CD4-positive, alpha-beta memory T cell (primary cell): ENCODE measurements at places on chromosomes 1 and 21.

GRCh38 chr21:34046917-34047316, 26.5 kb upstream of the MRPS6 start:
- no peak for DNase-seq

DNA sequence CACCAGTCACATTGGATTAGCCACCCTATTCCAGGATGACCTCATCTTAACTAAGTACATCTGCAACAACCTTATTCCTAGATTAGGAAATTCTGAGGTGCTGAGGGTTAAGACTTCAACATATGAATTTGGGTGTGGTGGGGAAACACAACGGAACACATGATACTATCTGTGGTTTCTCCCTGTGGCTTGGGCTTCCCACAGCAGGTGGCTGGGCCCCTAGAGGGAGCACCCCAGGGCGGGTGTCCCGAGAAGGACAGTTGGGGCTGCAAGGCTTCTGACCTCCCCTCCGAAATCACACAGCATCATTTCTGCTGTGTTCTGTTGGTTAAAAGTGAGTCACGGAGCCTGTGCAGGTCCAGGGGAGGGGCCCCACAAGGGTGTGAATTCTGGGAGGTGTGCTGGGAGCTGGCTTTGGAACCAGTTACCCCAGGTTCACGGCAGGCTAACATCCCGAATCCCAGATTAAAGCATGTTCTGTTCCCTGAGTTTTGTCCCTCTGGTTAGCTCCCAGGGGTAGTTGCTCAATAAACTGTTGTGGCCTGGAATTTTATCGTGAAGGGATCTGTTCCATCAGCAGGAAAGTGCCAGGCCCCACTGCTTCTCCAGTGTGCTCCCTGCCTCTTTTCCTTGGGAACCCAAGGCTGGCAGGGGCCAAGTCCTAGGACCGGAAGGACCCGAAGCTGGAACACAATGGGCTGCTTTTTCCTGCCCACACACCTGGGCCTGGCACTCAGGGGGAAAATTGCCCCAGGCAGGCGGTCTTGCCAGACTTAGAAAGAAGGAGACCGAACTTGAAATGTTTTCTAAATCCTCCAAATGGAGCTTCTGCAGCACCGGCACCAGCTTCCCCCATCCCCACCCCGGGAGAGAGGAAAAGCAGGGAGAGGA, 154.0 kb upstream of the WNT4 start:
- no peak for DNase-seq

DNA sequence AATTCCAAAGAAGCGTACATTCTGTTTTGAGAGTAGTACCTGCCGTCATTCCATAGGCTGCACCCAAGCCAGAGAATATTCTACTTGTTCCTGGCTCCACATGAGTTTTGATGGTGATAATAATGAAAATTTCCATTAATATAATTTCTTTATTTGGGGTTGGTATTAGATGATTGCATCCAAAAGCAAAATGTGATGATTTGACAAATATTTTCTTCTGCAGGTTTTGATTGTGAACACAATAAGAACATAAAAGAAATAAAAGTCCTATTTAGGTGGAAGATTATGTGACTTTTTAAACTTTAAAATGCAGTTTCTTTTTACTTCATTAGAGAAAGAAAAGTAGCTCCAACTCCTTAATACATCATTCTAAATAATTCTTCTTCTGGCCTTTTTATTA, 284.8 kb upstream of the FMN2 start:
- DNase-seq = no peak

- no peak for DNase-seq
Observed at GRCh38 chr1:66778969-66779368, 22.1 kb downstream of the INSL5 start.

DNA sequence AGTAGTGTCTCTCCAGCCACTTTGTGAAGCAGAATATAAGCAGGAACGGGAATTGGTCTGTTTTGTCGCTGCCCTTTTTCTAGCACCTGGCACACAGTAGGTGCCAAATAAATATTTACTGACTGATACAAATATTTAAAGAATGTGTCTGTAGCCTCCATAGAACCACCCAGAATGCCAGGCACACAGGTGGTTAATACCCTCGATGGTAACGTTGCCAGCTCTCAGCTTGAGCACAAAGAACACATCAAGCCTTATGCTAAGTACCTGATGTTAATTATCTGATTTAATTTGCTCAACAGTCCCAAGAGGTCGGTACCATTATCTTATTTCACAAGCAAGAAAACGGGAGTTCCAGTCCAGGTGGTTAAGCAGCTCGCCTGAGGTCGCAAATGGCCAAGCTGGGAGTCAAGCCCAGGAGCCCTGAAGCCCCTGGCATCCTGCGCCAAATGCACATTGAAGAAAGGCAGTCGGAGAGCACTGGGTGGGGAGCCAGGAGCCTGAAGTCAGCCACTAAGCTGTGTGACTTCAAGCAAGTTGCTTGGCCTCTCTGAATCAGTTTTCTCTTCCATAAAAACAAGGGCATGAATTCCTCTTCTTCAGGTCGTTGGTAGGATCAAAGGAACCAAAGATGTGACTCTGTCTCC, 26.4 kb downstream of the HSPG2 start:
- DNase-seq = no peak

GRCh38 chr1:159005161-159005560, 4.5 kb upstream of the IFI16 start:
- DNase-seq = no peak

DNA sequence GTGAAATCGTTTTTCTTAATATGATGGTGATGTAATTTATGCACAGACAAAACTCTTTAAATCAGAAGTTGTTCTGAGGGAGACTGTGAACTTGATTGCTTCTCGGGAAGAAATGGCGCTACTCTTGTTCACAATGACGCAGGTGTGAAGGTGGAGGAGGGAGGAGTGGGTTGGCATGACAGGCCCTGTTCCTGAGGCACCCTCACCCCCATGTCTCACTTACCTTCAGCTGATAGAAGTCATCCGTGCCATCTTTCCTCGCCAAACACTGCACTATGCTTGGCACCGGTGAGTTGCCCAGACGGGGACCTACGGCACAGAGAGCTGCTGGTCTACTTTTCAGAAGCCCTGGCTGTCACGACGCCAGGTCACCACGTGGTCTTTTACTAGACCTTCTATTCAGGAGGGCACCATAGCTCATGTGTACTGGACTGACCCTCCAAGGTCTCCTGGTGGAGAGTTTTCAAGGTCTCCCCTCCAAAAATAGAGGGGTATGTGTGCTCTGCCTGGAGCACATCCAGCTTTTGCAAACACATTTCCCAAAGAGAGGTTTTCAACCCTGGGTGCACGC, 27.1 kb downstream of the STK40 start:
- no peak for DNase-seq

DNA sequence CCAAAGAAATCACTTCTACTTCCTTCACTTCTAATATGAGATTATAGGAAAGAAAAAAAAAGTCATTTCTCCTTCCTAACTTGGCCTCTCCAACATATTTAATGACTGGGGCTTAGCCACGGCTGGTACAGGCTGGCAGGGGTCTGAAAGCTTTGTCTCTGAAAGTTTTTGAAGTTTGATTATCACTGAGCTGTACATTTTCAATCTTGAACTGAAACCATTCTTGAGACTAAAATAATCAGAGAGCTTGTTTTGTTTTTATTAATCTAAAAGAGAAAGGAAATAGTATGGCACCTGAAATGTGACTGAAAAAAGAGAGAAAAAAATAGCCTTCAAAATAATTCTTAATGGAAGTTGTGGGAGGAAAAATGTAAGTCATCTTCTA, 3.8 kb upstream of the KRTAP19-8 start:
- no peak for DNase-seq

DNA sequence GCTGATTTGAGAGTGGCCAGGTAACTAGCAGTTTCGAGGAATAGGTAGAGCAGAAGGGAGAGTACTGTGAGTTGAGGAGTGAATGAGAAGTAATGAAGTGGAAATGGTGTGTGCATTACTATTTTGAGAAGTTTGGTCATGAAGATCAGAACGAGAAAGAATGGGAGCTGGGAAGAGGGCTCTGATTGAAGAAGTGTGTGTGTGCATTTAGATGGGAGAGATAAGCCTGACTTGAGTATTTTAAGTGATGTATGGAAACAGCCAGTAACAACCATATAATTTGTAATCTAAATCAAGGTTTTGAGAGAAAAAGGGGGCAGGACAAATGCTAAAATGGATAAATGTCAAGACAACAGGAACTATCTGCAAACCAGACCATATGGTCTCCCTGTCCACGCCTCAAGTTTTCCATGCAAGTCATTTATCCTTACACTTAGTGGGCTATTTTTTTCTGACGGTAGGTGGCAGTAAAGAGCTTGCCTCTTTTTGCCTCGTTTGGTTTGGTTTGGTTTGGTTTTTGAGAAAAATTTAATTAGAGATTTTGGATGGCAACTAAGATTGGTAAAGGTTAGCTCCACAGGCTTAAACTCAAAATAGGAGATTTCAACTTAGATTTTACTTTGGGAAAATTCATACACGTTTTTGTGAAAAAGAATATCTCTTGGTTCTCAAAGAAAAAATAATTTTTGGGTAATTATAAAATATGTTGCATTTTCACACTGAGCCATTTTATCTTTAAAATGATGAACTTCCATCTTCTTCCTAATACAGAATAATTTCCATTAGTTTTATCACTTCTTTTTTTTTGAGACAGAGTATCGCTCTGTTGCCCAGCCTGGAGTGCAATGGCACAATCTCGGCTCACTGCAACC, 9.5 kb upstream of the B3GALNT2 start:
- peak; percentile 64 for DNase-seq

GRCh38 chr1:170267317-170267716, 121.6 kb downstream of the NTMT2 start:
- no peak for DNase-seq

DNA sequence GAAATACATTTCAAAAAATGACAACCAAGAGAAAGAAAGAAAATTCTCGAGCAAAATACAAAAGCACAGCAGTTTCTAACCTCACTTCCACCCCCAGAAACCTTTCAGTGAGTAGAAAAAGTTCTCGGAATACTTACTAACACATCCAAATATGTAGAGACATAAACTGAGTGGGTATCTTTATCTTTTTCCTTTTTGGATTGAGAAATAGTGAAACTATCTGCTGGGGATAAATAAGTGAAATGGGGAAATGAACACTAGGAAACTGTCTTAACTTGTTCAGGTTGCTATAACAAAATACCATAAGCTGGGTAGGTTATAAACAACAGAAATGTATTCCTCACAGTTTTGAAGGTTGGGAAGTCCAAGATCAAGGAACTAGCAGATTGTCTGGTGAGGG, 72.0 kb downstream of the VCAM1 start:
- DNase-seq = no peak

- DNase-seq = no peak
Observed at GRCh38 chr1:53584777-53585107, 125.5 kb downstream of the DMRTB1 start.

- no peak for DNase-seq
Observed at GRCh38 chr1:14094611-14095400, 394.8 kb downstream of the PRDM2 start.

DNA sequence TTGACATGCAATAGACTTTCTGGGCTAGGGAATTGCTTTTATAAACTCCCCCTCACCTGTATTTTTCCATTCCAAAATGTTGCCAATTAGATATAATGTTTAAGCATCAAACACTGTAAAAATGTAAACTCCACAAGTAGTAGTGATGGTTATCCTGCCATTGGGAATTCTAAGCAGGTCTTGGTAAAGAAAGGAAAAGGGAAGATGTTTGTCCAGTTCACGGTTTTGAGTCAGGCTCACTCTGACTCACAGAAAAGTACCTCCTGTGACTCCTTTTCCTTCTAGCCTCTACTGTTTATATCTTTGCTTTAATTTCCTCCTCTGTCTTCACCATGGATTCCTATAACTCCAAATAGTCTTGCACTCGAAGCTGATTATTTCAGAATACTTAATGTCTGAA, 19.0 kb upstream of the PTPN14 start:
- DNase-seq = no peak

DNA sequence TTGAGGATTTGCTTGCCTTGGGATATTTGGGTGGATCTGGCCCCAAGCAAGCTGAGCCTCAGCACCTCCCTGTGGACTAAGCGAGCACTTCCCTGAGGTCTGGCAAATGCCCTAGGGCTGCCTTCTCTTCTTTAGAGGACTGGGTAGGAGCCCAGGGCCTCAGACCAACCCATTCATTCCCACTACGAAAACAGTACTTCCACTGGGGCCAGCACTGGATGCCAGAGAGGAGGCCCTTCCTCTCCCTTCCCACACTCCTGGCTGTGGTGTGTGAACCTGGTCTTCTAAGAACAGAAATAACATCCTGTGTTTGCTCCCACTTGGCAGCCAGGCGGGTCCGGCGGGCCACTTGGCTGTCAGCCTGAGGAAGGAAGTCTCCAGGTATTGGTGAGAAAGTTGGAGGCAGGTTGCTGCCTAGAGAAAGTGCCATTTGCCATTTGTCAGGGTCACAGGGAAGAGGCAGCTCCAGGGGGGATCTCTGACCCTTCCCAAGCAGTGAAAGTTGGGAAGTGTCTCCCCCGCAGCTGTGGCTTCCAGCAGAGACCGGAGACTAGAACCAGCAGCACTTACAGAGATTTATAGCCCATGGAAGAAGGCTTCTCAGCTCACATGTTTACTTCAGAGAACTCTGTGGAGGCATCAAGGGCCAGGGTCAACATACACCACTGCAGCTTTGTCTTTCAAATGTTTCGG, 323.5 kb downstream of the SIPA1L2 start:
- no peak for DNase-seq

DNA sequence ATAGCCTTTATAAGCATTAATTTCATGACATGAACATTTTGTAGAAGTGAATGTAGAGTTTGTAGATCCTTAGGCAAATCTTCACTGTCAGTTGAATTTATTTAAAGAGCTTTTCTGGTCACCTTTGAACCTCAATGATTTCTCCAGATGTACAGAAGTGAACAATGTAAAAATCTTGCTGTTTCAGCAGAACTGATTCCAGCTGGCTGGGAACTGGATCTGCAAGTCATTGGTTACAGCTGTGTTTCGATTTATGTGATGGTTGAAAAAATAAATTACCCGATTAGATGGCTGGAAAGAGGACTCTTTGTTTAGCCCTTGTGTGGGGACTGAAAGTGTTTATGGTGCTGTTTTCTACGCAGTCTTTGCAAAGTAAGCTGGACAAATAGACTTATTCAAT, 849.8 kb downstream of the USP25 start:
- no peak for DNase-seq

DNA sequence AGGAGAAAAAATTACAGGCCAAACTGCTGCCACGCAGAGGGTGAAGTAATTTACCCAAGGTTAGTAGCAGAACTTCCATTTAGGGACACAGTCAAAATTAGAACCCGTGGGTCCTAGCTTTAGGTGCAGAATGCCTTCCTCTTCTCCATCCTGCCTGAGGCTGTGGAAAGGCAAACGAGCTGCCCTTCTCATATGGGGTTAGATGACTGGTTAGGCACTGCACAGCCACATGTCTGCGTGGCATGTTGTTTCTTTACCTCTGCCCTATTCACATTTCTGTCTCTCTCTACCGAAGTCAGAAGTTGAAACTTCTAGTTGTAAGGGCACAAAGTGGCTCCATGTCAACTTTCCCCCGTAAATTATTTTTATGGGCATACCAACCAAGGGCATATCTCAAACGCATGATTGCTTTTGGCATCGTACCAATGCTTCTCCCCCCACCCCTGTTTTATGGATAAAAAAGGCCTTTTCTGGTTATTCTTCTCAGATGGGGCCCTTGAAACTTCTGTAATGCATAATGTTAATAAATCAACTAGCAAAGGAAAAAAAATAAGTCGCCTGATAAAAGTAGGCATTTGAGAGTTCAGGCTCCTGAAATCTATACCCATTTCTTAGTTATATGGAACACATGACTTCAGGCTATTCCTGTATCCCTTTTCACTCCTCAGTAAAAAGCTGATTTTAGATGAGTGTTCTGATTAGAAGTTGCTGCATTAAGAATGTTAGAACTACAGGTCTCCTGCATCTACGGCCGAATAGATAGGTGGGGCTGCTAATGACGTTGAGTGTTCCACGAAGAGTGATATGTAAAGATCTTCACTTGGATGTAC, 139.6 kb upstream of the NRIP1 start:
- DNase-seq = no peak

GRCh38 chr1:159752135-159752580, 28.6 kb upstream of the DUSP23 start:
- no peak for DNase-seq
